ENCODE measurements at places on chromosomes 3 and 15. TPM values are rescaled to one million over a fixed set of nuclear protein-coding genes. Genes with fewer than 3 reads are reported as not detected.

Gene TRIM59
- total RNA-seq = 0.04 TPM

Gene DPPA2
- total RNA-seq = not detected

Gene RTP1
- 0.29 TPM for total RNA-seq

Gene CPN2
- total RNA-seq = not detected

Gene CNTN6
- 0.37 TPM for total RNA-seq

Gene GOLGA8M
- total RNA-seq = 0.95 TPM

Gene OPA1
- 51.9 TPM for total RNA-seq

Gene GOLGA6L9
- 0.37 TPM for total RNA-seq

Gene CKMT1B
- total RNA-seq = 0.95 TPM

Gene CDHR4
- not detected for total RNA-seq

Gene GOLGA6B
- total RNA-seq = not detected

Gene CEP19
- 6.2 TPM for total RNA-seq

Gene C2CD4A
- not detected for total RNA-seq

Gene NDN
- total RNA-seq = 0.33 TPM

Gene CSNK1G1
- total RNA-seq = 14.6 TPM

Gene ARID3B
- total RNA-seq = 1.0 TPM

Gene SEMA3F
- 0.33 TPM for total RNA-seq

Gene RYR3
- 0.16 TPM for total RNA-seq

All from H4 (cell line).